Posterior vena cava (tissue), 2 donors: ENCODE measurements at places on chromosomes 1 and 21. TPM values are rescaled to one million over a fixed set of nuclear protein-coding genes. Genes with fewer than 3 reads are reported as not detected.

C4BPA gene
- not detected for total RNA-seq

FHAD1 gene
- total RNA-seq = not detected

GRCh38 chr1:1358433-1359271 is at the start of gene MXRA8:
TSS of gene MXRA8 (minus strand) at chr1:1358555. CDS start at chr1:1358504, 51 bp downstream.
- peak; percentile 93 for DNase-seq

DNA sequence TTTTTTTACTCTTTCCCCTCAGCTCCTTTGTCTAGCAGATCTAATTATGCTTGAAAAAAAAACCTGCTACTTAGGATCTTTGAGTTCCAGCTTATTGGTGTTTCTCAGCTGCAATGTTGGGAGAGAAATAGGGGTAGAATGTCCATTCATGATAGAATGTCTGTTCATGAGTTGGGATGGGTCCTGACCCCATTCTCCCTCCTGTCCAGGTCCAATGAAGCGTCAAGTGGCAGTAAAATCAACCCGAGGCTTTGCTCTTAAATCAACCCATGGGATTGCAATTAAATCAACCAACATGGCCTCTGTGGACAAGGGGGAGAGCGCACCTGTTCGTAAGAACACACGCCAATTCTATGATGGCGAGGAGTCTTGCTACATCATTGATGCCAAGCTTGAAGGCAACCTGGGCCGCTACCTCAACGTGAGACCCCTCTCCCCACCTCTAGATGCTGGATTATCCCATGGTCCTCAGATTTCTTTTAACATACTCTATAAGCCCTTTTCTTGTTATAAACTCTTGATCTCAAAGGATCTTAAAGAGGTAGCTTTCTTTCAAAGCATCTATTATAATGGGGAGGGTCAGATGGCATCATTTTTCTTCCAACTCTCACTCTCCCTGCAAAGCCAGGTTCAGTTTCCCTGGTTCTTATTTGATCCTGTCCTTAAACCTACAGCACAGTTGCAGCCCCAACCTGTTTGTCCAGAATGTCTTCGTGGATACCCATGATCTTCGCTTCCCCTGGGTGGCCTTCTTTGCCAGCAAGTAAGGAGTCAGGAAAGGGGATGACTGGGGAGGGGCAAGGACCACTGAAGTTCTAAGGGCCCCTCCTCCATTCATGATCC is 11.1 kb downstream of the CERS2 start:
- DNase-seq = peak; percentile 8

DNA sequence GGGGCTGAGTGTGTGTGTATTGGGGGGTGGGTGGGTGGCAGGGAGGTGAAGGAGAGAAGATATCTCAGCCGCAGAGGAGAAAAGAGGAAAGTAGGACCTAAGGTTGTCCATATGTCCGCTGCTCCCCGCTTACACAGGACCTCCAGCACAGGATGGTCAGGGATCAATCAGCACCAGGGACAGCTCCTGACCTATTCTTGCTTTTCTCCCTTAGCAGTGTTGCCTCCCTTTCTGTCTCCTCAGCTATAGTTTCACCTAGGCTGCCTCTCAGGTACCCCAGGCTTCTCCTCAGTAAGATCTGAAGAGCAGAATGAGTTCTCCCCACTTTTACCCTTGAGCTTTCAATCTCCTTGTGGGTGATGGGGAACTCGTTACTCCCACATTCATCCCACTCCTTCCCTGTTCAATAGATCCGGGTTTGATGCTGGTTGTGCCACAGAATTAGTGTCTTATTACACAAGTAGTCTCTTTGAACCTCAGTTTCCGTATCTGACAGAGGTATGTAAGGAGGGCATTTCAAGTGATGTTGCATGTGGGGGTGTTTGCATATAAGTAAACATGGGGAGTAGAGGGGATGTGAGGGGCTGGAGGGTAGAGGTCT is 1.4 kb upstream of the DPH2 start:
- DNase-seq = no peak

DNA sequence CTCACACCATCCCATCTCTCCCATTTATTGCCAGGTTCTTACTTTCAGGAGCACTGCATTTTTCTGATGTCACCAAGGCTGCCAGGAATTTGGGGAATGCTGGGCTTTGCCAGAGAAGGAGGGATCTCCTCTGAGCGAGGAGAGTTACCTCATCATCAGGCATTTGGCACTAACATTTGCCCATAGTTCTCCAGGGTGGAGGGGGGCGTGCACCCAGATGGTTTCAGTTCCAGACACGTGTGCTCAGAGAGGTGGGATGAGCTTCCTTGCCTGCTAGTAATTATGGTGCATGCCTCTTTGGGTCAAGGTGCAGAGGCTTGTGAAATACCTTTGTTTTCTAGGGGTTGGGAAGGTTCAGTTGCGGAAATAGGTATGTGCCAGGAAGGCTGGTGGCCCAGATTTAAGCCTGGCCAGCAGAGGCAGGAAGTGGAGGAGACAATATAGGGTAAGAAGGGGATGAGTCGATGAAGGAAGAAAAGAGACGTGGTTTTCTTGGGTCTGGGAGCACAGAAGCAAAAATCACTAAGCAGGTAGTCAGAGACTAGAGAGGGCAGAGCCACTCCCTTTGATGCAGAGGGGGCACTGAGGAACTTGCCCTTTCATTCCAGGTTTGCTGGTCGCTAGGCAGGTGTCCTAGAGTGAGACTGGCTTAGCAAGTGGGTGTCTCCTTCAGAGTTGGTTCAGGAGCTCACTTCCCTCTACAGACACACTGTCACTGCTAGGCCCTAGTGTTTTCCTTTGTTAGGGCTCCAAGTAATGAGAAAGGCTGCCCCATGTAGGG is 7.2 kb downstream of the TUFT1 start:
- DNase-seq = no peak
